ENCODE measurements at places on chromosomes 13 and 19. TPM values are rescaled to one million over a fixed set of nuclear protein-coding genes. Genes with fewer than 3 reads are reported as not detected.

The IGFLR1 gene
- total RNA-seq, result 13.1 TPM

The DMKN gene
- total RNA-seq, result 26.1 TPM

The SOX1 gene
- not detected for total RNA-seq

The PRR12 gene
- 12.4 TPM for total RNA-seq

The ZNF17 gene
- total RNA-seq, result 17.5 TPM

The EMP3 gene
- 95.7 TPM for total RNA-seq

The FGF22 gene
- 0.27 TPM for total RNA-seq

The HRC gene
- total RNA-seq, result 2.2 TPM

The ZNF284 gene
- total RNA-seq, result 2.1 TPM

The ZNF730 gene
- total RNA-seq, result not detected

The FXYD3 gene
- total RNA-seq, result 0.68 TPM

The CNFN gene
- total RNA-seq, result not detected

The SIGLEC14 gene
- 12.6 TPM for total RNA-seq

The CEACAM4 gene
- total RNA-seq, result not detected

The MBD3L3 gene
- total RNA-seq, result not detected

The FCGBP gene
- 120 TPM for total RNA-seq

The CYP4F2 gene
- not detected for total RNA-seq

The TMEM259 gene
- total RNA-seq, result 267 TPM

The TLE6 gene
- 7.8 TPM for total RNA-seq

The TGFBR3L gene
- not detected for total RNA-seq

The NUCB1 gene
- 671 TPM for total RNA-seq

The OR10H1 gene
- not detected for total RNA-seq

The CGB8 gene
- not detected for total RNA-seq

The KLHL1 gene
- not detected for total RNA-seq

The PROZ gene
- not detected for total RNA-seq

The ZNF836 gene
- 8.4 TPM for total RNA-seq

The TNFSF9 gene
- total RNA-seq, result 0.27 TPM

The ZNF234 gene
- total RNA-seq, result 6.4 TPM

The PSG7 gene
- not detected for total RNA-seq

The ZNF154 gene
- 3.2 TPM for total RNA-seq

Measured in thoracic aorta (tissue), 2 donors.